ENCODE measurements at places on chromosomes 5 and 9.

- no peak for DNase-seq
These were observed 18.8 kb upstream of the GNAQ start for GRCh38 chr9:78050421-78050820.

DNA sequence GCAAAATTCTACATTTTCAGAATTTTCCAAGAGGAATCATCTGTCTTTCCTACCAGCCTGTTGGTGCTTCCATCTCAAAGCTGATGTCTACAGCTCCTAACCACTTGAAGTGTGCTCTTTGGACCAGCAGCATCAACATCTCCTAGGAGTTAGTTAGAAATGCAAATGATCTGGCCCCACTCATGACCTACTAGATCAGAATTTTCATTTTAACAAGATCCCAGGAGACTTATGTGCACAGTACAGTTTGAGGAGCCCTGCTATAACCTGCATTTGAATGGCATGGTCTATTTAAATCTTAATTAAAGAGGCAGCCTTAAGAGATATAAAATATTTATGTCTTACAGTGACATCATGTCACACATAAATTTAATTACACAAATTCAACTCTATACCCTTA is 33.8 kb downstream of the ITK start:
- DNase-seq = no peak

GRCh38 chr9:38393128-38393796 is 760 bp downstream of the ALDH1B1 start:
- DNase-seq = no peak

GRCh38 chr9:96605328-96605727 is 14.3 kb downstream of the CDC14B start:
- DNase-seq = no peak

DNA sequence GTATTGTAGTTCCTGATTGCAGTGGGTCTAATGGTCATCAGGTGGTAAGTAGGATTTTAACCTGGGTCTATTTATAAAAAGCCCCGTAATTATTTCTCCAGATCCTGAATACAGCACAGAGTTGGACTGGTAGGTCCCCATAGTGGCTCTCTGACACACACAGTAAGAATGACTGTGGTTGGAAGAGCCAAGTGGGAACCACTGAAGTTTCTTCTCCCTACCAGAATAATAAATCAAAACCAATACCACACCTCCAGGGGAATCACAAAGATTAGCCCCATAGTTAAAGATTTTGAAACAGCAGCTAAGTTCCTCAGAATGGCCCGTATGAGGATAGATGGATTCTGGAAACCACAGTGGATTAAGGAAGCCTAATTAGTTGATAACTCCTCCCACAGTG is 68.4 kb upstream of the ZFR start:
- DNase-seq = no peak

GRCh38 chr5:18244309-18244708 is 610.0 kb downstream of the TAF11L14 start:
- DNase-seq = no peak

GRCh38 chr5:118314931-118315330 is 673.4 kb downstream of the DTWD2 start:
- no peak for DNase-seq

DNA sequence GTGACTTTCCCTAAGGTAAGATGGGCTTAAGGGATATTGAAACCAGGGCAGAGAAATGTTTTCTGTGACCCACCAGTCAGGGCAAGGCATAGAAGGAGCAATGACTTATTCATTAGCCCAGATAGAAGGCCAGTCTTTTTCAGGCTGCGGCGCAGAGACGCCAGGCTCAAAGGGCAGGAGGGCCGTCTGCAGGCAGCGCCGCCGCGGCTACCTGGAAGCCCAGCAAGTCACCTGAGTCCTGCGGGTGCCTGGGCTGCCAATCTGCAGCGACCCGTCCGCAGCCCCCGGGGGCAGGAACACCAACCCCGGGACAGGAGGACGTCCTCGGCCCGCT is 322 bp upstream of the SH3GL2 start:
- no peak for DNase-seq

GRCh38 chr5:72860499-72860898 is 44.0 kb downstream of the TNPO1 start:
- no peak for DNase-seq

GRCh38 chr5:14767735-14768507 is 103.4 kb downstream of the OTULIN start:
- no peak for DNase-seq

- DNase-seq = no peak
These were observed 45.9 kb downstream of the COL23A1 start for GRCh38 chr5:178544166-178544834.

GRCh38 chr9:107172160-107172978 is 110.7 kb upstream of the RAD23B start:
- no peak for DNase-seq

DNA sequence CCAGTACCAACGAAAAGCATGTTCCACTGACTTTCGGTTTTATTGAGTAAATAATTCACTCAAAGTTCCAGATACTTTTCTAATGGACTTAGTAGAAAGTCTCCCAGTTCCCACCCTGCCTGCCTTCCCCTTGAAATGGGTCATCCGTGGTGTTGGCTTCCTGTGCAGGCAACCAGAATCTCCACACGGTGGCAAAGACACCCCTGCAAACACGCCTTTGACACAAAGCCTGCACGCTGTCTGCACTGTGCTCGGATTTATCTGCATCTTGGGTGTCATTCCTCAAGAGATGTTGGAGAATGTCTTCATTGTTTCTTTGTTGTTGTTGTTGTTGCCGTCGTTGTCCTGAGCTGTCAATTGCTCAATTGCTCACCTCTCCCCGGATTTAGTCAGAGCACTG is 150.0 kb upstream of the IRX2 start:
- DNase-seq = no peak

GRCh38 chr5:147400881-147401280 is 109.0 kb downstream of the DPYSL3 start:
- no peak for DNase-seq

- DNase-seq = no peak
These were observed 47.1 kb downstream of the EHMT1 start for GRCh38 chr9:137665697-137666512.

GRCh38 chr9:81082221-81082620 is 607.1 kb downstream of the TLE1 start:
- DNase-seq = no peak

- DNase-seq = no peak
These were observed 1176.1 kb downstream of the CDH9 start for GRCh38 chr5:25862276-25862675.

- DNase-seq = no peak
These were observed 31.0 kb upstream of the GARNL3 start for GRCh38 chr9:127233550-127233949.

DNA sequence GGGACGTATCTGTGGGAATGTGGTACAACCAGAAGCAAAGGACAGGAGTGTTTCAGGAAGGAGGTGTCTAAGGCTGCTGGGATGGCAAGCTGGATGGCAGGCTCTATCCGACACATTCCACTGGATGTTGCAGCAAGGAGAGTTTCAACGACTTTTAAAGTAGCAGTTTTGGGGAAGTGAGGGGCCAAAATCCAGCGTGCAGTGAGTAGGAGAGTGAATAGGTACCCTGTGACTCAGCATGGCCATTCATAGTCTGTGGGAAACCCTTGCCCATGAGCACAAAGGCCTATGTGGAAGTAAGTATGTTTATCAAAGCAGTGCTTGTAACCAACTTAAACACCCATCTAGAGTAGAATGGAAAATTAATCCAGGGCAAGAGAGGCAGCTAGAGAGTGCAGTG is 664.7 kb downstream of the ACTL7B start:
- DNase-seq = no peak

DNA sequence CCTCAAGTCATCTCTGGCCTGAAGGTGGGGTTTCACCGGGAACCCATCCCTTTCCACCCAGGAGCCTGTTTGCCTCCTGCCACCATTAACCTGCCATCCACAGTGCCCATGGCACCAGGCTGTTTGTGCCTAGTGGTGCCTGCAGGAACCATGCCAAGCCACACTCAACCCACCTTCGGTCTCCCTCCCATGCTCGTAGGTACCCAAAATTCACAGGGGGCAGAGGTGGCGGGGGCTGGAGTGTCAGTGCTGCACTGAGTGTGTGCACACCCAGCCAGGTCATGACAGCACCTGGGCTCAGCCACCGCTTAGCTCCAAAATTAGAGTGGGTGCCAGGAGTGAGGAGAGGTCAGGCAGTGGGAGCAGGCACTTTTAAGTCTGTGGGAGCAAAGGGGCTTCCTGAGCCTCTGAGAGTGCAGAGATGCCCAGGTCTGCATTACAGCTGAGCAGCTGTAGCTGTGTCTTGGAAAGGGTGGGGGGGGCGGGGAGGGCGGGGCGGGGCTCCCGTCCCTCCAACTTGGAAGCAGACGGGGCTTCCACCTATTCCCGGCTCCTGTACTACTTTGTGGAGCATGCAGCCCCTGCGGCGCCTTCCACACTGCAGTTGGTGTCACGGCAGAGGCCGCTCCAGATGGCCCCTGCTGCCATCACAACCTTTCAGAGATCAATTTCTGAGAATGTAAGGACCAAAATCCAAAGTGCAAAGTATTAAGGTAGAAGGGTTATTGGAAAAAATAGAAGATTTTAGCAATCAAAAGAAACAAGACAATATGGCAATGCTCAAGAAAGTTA is 2396.8 kb upstream of the C9orf72 start:
- no peak for DNase-seq

GRCh38 chr9:86515221-86515620 is 161.0 kb upstream of the TUT7 start:
- no peak for DNase-seq

GRCh38 chr5:100161868-100162267 is 373.3 kb upstream of the FAM174A start:
- no peak for DNase-seq

DNA sequence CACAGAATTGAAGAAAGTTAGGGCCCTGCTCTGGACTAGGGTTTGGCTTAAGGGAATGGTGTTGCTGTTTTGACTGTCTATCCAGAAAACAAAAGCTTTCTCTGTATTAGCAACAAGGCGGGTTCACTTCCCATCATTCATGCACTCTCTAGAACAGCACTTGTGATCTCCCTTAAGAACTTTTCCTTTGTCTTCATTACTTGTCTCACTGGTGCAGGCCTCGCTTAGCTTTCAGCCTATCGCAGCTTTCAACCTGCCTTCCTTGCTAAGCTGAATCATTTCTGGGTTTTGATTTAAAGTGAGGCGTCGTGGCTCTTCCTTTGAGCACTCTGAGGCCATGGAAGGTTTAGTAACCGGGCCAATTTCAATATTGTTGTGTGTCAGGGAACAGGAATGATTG is 35.2 kb upstream of the LPCAT1 start:
- DNase-seq = no peak

GRCh38 chr9:6272229-6272598 is 56.0 kb upstream of the TPD52L3 start:
- DNase-seq = no peak

GRCh38 chr5:176906126-176906525 is 7.0 kb upstream of the HK3 start:
- no peak for DNase-seq

- no peak for DNase-seq
These were observed 34.6 kb upstream of the NEK6 start for GRCh38 chr9:124222918-124223720.

DNA sequence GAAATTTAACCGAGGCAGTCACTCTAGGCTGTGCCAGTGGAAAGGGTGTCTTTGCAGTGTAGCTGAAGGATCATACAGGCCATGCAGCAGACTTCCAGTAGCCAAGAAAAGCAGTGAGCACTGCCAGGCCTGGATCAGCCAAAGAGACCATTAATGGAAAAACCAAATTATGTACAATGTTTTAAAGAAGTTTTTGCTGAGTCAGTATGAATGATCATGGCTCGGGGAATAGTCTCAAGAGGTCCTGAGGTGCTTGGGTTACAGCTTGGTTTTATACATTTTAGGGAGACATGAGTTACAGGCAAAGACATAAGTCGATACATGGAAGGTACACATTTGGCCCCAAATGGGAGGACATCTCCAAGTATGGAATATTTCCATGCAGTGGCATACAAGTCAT is 141.3 kb downstream of the YTHDC2 start:
- no peak for DNase-seq

DNA sequence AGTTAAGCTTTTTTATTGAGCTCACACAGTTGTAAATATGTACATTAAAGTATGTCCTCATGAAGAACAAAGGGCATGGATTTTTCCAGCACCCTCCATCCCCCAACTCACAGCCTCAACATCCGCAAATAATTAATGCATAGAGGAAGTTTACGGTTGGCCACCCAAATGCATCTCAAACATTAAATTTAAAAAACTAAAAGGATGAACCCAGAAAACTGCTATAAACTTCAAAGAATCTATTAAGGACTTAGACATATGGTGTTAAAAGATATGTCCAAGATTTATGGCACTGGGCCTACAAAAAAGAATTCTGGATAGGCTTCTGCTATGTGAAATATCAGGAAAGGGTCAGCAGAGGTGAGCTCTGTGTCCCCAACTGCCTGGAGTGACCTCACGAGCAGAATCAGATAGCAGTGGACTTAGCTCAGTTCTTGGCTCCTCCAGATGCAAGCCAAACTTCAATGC is 54.0 kb upstream of the TNC start:
- no peak for DNase-seq

DNA sequence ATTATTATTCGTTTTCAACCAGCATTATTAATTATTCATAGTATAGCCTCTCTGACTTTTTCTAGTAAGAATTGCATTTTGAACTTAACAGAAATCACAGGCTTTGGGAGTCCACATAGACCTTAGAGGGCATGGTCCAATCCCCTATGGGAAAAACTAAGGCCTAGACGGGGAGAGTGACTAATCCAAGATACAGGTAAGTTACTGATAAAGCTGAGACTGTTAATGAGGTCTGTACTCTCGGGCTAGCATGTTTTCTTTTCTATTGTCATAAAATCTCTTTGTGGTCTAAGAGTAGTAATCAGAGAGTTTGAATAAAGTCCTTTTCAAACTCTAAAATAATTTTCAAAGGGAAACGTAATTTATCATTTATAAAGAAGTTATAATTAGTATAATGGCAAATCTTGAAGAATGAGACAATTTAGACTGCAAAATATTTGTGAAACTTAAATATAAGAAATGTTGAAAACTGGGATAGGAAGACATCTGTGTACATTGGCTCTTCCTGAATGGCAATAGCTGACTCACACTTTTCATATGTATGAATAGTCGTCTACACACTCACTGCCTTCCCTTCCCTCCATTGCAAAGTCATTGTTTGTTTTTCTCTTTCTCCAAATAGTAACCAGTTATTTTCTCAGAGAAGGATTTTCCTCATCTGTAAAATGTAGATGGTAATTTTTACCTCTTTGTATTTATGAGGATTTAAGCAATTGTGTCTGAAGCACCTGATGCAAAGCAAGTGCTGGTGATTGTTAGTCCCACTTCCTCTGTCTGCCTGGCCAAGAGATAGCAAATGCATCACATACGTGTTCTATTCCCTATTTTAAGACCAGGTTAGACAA is 207.9 kb upstream of the CD180 start:
- no peak for DNase-seq

Data from stimulated activated CD4-positive, alpha-beta T cell treated with anti-CD3 and anti-CD28 coated beads, Interleukin-15, amount 100 ng/mL, for 1 hour (primary cell).